ENCODE measurements at places on chromosomes 16 and 17. TPM values are rescaled to one million over a fixed set of nuclear protein-coding genes. Genes with fewer than 3 reads are reported as not detected.

- peaks cover 3% of the 10 kb centered on the region for H3K4me1 ChIP-seq
- no peak overlapping the region for H3K4me3 ChIP-seq
- H3K27ac ChIP-seq = no peak overlapping the region
- peaks cover 90% of the 10 kb centered on the region for H3K36me3 ChIP-seq
Observed at GRCh38 chr17:40633871-40634270, 13.7 kb downstream of the SMARCE1 start.

- no peak for DNase-seq
- no peaks in the 10 kb centered on the region for H3K36me3 ChIP-seq
- H3K4me1 ChIP-seq = no peaks in the 10 kb centered on the region
Observed at GRCh38 chr17:54117452-54117851, 294.7 kb downstream of the KIF2B start.

Gene CACNG3
- total RNA-seq = not detected

GRCh38 chr16:53504665-53505064 is 1.7 kb upstream of the AKTIP start:
- H3K36me3 ChIP-seq = no peaks in the 10 kb centered on the region
- H3K27me3 ChIP-seq = no peaks in the 10 kb centered on the region
- no peak overlapping the region for H3K4me3 ChIP-seq
- peak overlapping the region; percentile 99 for H3K27ac ChIP-seq
- DNase-seq = no peak

DNA sequence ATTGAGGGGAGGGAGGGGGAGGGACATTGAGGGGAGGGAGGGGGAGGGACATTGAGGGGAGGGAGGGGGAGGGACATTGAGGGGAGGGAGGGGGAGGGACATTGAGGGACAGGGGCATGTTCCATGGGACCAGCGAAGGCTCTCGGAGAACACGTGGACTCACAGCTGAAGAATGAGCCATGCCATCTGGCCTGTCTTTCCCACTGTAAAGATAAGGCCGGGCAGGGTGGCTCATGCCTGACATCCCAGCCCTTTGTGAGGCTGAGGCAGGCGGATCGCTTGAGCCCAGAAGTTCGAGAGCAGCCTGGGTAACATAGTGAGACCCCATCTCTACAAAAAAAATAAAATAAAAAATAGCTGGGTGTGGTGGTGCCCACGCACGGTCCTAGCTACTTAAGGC is 32.5 kb downstream of the RPH3AL start:
- no peaks in the 10 kb centered on the region for H3K27me3 ChIP-seq
- H3K4me3 ChIP-seq = no peak overlapping the region
- H3K4me1 ChIP-seq = no peaks in the 10 kb centered on the region
- no peaks in the 10 kb centered on the region for H3K36me3 ChIP-seq
- H3K27ac ChIP-seq = no peak overlapping the region

Gene FBXW10B
- not detected for total RNA-seq

Measured in sigmoid colon (tissue), 7 donors.